ENCODE measurements at places on chromosomes 4 and X. TPM values are rescaled to one million over a fixed set of nuclear protein-coding genes. Genes with fewer than 3 reads are reported as not detected.

RAI2 gene
- 3.8 TPM for total RNA-seq

CCNB3 gene
- 10.1 TPM for total RNA-seq

CXCL10 gene
- 1.4 TPM for total RNA-seq

NHS gene
- total RNA-seq, result 17.2 TPM

BEND2 gene
- total RNA-seq, result 0.27 TPM

KLHL2 gene
- 25.5 TPM for total RNA-seq

RPA4 gene
- 6.1 TPM for total RNA-seq

All from camera-type eye (tissue), 1 donor.